ENCODE measurements at places on chromosomes 16 and 17.

DNA sequence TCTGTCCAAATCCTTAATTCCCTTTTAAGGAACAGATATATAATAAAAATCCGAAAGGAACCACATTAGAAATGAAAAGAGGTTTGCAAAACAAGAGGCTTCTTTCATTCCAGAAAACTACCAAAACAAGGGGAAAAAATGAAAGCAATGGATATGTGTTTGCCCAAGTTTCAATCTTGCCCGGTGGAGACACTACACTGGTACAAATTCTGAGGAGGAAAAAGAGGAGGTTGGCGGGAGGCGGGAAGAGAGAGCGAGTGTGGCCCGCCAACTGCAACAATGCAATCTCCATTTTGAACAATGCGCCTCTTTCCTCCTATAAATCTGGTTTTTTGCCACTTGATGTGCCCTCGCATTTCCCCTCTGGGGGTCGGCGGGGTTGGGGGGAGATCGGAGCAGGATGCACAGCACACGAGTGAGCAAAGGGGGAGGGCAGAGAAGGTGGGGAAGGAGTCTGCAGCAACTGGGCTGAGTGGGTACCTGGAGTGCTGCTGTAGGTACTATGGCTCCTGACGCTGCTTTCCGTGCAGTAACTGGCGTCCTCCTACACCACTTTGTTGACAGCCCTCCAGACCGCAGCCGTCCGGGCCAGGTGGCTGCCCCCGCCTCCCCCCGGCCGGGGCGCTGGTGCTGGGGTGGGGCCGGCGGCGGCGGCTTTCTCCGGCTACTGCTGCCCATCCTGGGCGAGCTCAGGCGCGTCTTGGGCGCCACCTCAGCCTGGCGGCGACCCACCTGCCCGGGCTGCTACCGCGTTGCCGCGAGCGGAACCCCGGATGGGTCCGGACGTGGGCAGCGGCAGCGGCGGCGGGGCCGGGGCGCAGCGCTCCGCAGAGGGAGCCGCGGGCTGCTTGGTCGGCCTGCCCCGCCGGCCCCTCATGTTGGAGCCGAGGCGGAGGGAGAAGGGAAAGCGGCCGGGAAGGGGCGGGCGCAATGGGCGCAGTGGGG lies 93.8 kb upstream of the PLEKHM1 start:
- no peak for DNase-seq

DNA sequence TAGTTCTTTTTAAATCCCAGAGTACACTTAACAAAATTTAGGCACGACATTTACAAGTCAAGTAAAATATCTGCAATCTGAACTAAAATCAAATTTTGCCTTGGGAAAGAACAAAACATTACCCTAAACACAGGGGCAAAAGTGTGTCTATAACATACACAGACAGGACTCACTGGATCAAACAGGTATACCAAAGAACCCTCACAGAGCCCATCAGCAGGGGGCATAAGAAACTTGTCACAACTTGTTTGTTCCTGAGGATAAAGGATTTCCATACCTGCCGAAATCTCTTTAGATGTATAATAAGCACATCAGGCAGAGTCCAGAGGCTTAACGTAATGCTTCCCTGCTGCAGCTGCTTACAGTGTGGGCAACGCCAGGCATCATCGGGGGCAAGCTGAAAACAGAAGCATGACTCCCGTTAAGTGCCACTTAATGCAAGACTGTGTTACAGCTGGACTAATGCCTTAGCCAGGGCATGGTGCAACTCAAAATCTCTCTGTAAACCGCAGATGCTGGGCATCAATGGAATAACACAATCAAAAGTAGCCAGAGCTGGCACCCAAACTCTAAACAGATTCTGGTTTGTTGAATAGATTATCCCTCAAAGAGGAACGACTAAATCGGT lies 67.0 kb downstream of the USP31 start:
- no peak for DNase-seq

- no peak for DNase-seq
Observed at GRCh38 chr17:4420692-4421131, 13.0 kb upstream of the SPNS3 start.

GRCh38 chr16:10981697-10982216 lies 37.4 kb downstream of the CLEC16A start:
- DNase-seq, result no peak

GRCh38 chr16:69326172-69326873 lies 4.1 kb downstream of the PDF start:
- DNase-seq, result no peak

- no peak for DNase-seq
Observed at GRCh38 chr16:27368358-27368722, 33.6 kb upstream of the IL21R start.

GRCh38 chr16:31268891-31269290 lies 9.1 kb downstream of the ITGAM start:
- DNase-seq, result no peak

DNA sequence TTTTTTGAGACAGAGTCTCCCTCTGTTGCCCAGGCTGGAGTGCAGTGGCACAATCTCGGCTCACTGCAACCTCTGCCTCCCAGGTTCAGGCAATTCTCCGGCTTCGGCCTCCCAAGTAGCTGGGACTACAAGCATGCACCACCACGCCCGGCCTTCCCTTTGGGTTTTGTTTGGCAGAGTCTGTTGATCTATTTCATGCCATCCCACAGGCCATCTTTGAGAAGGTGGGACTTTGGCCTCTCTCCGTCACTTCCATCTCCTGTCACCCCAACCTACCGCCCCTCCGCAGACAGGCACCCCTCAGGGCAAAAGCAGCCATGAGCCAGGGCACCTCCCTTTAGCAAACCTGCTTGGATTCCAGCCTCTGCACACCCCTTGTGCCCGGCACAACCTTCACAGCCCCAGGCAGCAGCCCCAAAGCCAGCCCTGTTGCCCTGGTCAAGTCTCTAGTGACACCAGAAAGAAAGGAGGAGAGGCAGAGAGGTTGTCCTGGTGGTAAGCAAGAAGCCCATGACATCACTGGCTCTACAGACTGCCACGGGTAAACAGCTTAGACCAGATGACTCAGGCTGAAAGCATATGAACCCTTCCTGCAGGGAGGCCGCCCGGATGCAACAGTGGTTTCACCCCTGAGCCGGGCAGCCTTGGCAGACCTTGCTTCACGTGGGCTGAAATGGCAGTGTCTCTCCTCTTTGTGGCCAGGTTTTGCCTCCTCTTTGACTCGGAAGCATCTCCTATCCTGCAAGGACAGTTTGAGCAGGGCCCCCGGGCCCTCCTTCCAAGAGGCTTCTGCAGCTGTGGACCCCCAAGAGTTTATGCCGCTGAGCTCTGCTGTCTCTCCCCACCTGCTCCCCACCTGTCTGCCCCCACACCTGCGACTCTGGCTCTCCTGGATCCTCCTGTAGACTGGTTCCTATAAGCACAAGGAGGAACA lies 8.1 kb upstream of the TIMP2 start:
- DNase-seq, result no peak

DNA sequence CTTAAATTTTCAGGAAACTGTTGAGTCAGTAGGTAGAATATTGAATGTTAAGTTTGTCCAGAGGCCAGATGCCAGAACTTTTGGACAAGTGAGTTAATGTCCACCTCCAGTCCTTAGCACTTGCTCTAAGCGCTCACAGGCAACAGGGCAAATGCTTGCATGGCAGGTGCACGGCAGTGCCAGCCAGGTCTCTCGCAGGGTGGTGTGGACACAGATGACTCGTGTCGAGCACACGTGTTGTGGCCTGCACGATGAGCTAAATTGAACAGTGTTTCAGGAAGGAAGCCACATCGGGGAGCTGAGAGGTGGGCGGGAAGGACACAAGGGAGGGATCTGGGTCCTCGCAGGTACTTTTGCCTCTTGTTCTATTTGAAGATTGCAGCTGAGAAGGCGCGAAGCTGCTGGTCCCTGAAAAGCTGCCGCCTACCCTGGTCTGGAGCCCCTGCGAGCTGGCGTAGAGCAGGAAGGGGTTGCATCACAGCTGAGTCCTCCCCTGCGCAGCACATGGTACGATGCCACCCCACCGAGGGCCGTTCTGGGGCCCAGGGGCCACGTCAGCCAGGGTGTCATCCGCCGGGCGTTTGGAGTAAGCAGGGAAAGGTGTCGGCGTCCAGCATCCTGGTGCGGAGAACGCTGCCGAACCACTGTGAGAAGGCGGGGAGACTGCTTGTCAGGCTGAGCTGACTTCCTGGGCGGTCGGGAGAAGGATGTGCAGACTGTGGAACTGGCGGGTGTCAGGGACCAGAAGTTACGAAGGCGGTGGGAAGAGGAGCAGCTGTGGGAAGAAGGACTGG lies 6.3 kb downstream of the RAB40C start:
- no peak for DNase-seq

DNA sequence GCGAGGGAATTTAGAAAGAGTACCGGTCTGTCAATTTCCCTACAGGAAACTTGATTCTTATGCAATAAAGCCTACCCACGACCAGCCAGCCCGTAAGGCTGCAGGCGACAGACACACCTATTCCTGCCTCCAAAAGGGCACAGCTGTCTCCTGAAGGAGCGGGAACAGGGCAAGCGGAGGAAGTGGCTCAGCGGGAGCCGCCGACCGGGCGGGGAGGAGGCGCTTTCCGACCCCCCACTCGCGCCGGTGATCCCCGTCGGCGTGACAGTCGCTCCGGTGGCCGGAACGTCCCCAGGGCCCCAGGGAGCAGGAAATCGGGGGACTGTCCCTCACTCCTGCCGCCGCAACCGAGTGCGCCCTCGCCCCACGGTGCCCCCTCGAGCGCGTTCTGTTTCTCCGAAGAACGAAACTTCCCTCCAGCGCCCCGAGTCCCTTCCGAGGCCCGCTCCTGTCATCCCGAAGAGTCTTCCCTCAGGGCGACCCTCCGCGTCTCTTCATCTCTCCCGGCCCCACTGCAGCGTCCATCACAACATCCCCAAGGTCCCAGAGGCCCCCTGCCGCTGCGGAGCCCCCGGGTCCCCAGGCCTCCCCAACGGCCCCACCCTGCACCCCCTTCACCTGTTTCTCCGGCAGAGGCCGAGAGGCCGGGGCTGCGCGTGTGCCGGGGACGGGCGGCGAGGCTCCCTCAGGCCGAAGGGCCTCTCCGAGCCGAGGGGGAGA lies 421 bp downstream of the STAT3 start:
- no peak for DNase-seq

GRCh38 chr17:7480089-7480384 lies 606 bp upstream of the ZBTB4 start:
- DNase-seq, result no peak

- DNase-seq, result no peak
Observed at GRCh38 chr17:65634533-65634932, 73.1 kb upstream of the AXIN2 start.

- DNase-seq, result no peak
Observed at GRCh38 chr17:64777415-64778239, 115.5 kb upstream of the SMURF2 start.

GRCh38 chr17:883586-883962 lies 96.0 kb downstream of the NXN start:
- no peak for DNase-seq

DNA sequence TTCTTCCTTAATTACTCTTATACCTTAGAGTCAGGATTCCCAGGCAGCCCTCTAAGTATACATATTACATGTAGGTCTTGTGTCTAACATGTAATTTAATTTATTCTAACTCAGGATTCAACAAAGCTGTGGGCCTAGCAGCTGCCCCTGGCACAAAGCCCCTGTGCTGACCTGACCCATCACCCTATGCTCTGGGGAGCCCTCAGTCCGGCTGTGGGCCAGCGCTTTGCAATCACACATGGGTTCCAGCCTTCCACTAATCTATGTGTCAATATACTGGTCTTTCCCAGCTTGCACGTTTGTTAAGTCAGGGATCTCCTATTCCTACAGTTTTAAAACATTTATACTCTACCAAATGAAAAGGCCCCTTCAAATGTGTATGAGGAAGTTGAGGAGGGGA lies 62.7 kb upstream of the SREBF1 start:
- DNase-seq, result no peak

DNA sequence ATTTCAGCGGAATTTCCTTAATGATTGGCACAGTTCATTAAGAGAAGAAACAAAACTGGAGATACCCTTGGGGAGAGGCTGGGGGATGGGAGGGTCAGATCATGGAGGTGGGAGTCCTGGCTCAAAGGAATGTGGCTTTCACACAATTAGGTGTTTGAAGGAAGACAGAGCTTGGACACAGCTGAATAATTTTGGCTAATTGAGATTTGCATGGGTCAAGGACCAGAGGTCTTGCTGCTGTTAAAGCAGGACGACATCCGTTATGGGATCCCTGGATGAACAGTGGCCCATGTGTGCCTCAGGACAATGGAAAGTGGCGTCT lies 160.3 kb downstream of the HS3ST3B1 start:
- no peak for DNase-seq

DNA sequence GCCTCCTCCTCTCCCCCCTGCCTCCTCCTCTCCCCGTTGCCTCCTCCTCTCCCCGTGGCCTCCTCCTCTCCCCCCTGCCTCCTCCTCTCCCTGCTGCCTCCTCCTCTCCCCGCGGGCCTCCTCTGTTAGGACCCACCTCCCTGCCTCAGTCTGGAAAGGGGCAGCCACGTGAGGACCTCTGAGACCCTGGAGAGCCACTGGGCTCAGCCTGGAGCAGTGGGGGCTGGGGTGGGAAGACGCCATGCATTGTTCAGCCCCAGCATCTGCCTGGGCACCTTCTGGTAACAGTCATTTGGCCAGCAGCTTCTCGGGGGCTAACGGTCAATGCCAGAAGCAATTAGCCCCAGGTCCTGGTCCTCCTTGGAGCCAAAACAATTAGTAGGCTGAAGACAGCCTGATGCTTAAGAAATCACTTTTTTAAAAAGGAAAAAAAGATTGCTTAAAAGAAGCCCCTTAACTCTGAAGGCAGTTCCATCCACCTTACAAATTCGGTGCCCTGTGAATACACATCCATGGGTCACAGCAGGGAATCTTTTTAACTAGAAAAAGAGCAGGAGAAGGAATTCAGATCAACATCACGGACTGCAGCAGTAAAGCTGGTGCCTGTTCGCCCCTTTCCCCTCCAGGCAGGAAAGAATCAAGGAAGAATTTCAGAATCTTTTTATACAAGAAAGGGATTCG lies 29.8 kb downstream of the NXN start:
- no peak for DNase-seq

- DNase-seq, result no peak
Observed at GRCh38 chr16:1159973-1160772, 7.3 kb downstream of the CACNA1H start.

DNA sequence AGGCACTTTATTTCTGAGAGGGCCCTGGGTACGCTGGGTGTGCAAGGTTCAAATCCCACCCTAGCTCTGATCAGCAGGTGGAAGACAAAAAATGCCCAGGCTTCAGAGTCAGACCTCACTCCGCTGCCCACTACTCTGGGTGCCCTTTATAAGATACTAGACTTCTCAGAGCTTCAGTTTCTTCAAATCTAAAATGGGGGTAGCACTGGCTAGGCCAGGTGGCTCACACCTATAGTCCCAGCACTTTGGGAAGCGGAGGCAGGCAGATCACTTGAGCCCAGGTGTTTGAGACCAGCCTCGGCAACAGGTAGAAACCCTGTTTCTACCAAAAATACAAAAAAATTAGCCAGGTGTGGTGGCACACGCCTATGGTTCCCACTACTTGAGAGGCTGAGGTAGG lies 1.7 kb downstream of the USB1 start:
- no peak for DNase-seq

DNA sequence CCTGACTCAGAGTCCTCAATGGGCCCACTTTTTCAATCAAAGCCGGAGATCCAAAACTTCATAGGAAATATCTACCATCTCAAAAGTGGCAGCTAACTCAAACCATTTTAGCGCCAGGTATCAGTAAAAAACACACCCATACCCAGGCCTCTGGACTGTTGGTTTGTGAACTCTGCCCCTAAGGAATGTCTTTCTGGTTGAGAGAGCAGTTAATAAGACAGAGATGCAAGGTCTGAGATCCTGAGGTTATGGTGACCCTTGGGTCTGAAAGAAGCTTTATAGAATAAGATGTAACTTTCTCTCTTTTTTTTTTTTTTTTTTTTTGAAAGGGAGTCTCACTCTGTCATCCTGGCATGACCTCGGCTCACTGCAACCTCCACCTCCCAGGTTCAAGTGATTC lies 350.5 kb downstream of the SOX9 start:
- no peak for DNase-seq

- no peak for DNase-seq
Observed at GRCh38 chr16:26993963-26994362, 72.8 kb upstream of the C16orf82 start.

All from cortex of kidney (tissue), 1 donor.